ENCODE measurements at places on chromosomes 5 and 9.

DNA sequence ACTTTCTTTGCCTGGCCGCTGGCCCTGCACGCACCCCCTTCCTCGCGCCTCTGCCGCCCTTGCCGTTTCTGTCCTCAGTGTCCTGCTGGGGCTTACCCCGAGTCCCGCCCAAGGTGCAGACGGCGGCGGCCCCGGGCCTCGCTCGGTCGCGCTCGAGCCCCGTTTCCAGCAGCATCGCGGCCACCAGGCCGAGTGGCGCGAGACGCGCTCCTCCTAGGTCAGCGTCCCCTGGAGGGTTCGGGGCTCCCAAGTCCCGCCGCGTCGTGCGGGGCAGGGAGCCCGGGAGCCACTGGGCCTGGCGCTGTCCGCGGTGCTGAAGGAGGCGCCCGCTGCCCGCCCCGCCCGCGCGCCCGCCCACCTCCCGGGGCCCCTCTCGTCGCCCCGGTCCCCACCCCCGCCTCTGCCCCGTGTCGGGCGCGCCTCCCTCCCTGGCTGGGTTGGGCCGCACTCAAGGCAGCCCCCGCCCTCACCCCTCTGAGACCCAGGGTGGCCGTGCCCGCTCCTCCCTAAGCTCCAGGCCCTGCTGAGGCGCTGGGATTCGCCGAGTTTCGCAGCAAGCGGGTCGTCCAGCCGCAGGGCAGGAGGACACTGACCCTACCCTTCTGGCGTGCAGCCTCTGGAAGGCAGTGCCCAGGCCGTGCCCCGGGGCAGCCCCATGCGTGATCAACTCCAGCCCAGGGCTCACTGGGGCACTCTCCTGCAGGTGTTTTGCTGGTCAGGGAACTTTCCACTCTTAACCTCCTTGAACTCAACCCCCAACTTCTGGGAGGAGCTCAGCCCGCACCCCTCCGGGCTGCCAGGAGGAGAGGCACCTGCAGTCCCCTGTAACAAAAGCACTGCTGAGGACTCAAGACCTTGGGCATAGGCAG, at the start of gene LHX3:
LHX3 (minus strand) TSS at position 291 of the 869 bp plus-strand sequence; CDS start at position 175, 116 bp downstream.
- DNase-seq = no peak

GRCh38 chr9:34139477-34140146, 13.1 kb upstream of the DCAF12 start:
- no peak for DNase-seq

DNA sequence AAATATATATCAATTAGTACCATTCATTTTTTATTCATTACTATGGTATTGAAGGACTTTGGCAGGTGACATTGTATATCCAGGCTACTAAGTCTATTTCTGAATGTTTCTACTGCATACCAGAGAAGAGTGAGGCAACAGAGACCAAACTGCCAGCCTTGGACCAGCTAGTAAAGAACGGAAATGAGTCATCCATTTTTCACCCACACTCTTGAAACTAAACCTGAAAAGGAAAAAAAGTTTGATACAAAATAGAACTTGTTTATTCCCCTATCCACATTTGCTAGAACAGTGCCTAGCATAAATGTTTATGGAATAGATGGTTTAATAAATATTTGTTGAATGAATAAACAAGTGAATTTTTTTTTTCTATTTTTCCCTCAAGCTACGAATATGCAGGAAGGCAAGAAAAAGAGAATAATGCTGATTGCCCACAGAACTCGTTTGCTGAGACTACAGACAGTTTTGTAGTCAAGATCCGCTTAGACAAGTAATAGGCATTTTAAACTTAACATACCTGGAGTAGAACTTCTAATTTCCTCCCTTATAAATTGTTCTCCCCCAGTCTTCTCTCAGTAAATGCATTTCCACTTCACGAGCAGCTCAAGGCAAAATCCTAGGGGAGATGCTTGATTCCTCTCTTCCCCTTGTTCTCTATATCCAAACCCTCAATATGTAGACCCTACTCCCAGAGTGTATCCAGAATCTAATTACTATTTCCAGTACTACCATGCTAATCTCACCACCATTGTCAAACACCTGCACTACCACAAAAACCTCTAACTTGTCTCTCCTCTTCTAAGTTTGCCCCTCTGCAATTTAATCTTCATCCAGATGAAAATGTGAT, 146.2 kb upstream of the RASA1 start:
- no peak for DNase-seq

GRCh38 chr5:151820271-151820670, 48.5 kb downstream of the G3BP1 start:
- DNase-seq = no peak

GRCh38 chr5:170540271-170540670, 36.5 kb downstream of the KCNIP1 start:
- no peak for DNase-seq

DNA sequence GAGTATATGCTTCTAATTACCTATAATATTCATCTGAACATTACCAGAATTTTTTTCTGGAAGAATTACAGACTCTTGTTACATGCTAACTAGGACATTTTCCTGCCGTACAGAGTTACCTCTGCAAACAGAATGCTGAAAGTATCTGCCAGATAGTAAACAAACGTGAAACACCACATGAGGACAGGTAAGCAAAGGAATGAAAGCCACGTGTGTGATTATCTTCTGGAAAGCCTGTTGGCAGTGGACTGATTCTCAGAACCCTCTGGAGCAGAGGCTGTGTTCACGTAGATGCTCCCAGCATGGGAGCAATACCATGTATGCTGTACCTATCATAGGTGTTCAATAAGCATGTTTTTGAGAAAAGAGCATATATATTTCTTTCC, 472.6 kb downstream of the ENC1 start:
- no peak for DNase-seq

- no peak for DNase-seq
Measured at GRCh38 chr5:61464512-61464911, 132.5 kb downstream of the ZSWIM6 start.

DNA sequence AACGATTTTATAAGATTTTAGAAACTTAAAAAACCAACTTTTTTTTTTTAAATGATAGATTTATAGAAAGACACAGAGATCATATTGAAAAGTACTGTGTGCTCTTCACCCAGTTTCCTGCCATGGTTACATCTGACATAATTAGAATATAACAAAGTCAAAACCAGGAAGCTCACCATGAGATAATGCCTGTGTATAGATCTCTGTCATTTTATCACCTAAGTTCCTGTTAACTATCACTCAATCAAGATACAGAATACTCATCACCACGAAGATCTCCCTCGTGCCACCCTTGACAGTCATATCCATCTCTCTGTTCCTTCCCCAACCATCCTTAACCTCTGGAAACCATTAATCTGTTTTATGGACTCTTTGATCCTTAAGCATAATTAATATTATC, 39.1 kb downstream of the POC5 start:
- DNase-seq = no peak

DNA sequence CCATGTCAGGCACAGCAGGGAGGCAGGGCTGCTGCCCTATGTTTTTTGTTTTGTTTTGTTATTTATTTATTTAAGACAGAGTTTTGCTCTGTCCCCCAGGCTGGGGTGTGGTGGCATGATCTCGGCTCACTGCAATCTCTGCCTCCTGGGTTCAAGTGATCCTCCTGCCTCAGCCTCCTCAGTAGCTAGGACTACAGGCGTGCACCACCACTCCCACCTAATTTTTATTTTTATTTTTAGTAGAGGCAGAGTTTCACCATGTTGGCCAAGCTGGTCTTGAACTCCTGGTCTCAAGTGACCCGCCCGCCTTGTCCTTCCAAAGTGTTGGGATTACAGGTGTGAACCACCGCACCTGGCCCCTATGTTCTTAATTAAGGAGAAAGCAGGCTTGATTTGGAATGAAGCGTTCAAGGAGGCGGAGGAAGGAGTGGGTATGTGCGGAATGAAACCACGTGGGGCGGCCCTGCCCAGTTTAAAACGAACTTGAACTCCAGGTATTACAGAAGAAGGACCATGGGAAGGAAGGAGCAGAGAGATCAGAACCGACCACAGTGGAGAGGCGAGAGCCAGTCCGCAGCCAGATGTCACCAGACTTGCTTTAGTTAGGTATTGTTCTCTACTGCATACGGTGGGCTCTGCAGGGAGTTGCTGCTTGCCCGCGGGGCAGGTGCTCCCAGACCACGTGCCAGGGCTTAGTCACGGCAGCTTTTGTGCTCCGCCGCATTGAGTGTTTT, 34.9 kb upstream of the EPB41L4B start:
- no peak for DNase-seq

- no peak for DNase-seq
Measured at GRCh38 chr9:37992924-37993349, 76.1 kb downstream of the SHB start.

DNA sequence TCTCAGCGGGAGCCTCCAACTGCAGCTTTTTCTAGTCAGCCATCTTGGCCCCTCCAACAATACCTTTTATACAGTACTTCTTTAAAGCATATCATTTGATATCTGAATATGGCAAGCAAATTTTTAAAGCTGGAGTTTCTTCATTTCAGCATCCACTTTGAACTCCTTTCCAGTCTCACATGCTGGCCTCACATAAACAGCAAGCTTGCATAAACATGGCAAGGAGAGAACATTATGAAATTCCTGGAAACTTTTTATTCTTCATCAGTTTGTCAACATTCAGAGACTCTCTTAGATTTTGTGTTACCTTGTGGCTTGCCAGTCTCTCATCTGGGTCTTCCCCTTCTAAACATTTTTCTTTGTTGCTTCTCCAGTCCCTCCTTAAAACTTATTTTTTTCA, 745.3 kb downstream of the NR2F1-AS1 start:
- DNase-seq = no peak

GRCh38 chr9:134983074-134983473, 65.4 kb upstream of the FCN1 start:
- DNase-seq = no peak

DNA sequence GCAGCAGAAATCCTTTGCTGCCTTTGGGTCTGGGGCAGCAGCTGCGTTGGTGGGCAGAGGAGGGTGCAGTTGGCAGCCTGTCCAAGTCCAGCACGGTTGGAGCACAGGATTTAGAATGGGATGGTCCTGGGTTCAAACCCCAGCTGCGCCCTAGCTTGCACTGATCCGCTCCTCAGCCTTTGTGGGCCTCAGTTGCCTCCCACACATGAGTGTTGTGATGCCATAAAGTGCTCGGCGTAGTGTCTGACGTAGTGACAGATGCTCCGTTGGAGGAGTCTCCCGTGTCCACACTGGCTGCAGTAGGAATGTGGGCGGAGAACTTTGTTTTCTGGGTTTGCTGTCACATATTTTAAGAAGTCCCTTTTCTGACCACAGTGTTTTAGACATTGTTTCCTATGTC, 36.0 kb downstream of the SLC46A2 start:
- no peak for DNase-seq

- DNase-seq = no peak
Measured at GRCh38 chr5:158349987-158350386, 491.0 kb upstream of the CLINT1 start.

- DNase-seq = no peak
Measured at GRCh38 chr5:27548484-27548883, 510.1 kb upstream of the CDH9 start.

Data from activated CD8-positive, alpha-beta memory T cell treated with anti-CD3 and anti-CD28 coated beads for 1 hour (primary cell).